Osteocyte (in vitro differentiated cells): ENCODE measurements at places on chromosomes 6 and 20. TPM values are rescaled to one million over a fixed set of nuclear protein-coding genes. Genes with fewer than 3 reads are reported as not detected.

GRCh38 chr20:63743210-63743970 is 3.8 kb downstream of the SLC2A4RG start:
- H3K36me3 ChIP-seq = peaks cover 7% of the 10 kb centered on the region
- no peaks in the 10 kb centered on the region for H3K4me1 ChIP-seq
- H3K27me3 ChIP-seq = no peaks in the 10 kb centered on the region
- no peak overlapping the region for H3K27ac ChIP-seq

DNA sequence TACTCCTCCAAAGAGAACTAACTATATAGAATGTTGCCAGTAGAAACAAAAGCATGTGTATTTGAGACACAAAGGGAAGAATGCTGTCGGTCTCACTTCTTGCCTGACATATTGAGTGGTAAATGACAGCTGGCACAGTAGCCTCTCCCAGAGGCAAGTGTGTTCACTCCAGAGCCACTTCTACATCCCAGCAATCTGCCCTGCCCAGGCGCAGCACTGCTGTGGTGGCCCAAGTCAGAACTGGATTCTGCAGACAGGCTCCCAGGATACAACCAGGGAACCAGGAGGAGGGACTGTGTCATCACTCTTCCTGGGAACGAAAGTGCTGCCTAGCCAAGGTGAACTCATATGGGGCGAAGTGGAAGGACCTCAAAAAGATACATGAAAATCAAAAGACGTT is 103.2 kb upstream of the ARMC2 start:
- H3K27ac ChIP-seq = no peak overlapping the region
- DNase-seq = no peak
- no peaks in the 10 kb centered on the region for H3K36me3 ChIP-seq
- no peak overlapping the region for H3K4me3 ChIP-seq

DNA sequence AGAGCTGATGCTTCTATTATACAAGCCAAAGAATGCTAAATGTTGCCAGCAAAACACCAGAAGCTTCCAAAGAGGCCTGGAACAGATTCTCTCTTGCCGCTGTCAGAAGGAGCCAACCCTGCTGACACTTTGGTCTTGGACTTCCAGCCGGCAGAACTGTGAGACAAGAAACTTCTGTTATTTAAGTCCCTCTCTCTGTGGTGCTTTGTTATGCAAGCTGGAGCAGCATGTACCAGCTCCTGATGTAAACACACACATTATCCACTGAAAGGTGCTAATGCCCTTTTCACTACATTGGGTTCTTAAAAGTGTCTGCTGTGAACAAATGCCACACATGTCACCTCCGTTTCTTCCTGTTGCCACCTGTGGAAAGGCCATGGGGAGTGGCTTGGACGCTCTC is 25.9 kb upstream of the PRELID3B start:
- H3K4me3 ChIP-seq = no peak overlapping the region
- H3K27ac ChIP-seq = no peak overlapping the region
- peaks cover 4% of the 10 kb centered on the region for H3K4me1 ChIP-seq
- H3K36me3 ChIP-seq = no peaks in the 10 kb centered on the region
- H3K27me3 ChIP-seq = peaks cover 47% of the 10 kb centered on the region

DNA sequence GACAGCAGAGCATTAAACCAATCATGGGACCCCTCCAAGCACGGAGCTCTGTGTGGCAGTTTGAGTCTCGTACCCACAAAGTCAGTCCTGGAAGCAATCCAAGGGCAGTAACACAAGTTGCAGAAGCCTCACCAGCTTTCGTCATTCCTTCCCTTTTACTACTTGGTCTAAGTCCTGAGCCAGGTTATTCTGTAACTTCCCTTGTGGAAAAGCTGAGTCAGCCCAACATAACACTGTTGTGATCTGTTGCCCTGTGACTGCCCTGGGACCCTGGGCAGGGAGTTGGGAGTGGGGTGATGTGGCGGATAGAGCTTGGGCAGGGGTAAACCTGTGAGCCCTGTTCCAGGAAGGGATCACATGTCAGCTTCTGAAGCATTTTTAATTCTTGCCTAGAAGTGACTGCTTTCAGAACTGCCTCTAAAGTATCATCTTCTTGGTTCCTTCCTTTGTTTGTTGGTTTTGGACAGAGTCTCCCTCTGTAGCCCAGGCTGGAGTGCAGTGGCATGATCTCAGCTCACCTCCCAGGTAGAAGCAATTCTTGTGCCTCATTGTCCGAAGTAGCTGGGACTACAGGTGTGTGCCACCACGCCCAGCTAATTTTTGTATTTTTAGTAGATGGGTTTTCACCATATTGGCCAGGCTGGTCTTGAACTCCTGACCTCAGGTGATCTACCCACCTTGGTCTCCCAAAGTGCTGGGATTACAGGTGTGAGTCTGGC is 183.7 kb upstream of the JAG1 start:
- H3K36me3 ChIP-seq = no peaks in the 10 kb centered on the region
- no peak overlapping the region for H3K4me3 ChIP-seq

- no peak overlapping the region for H3K4me3 ChIP-seq
- H3K4me1 ChIP-seq = no peaks in the 10 kb centered on the region
- H3K27ac ChIP-seq = no peak overlapping the region
- H3K27me3 ChIP-seq = peaks cover 3% of the 10 kb centered on the region
- no peak for DNase-seq
Measured at GRCh38 chr6:46410334-46410953, 80.8 kb downstream of the RCAN2 start.

GRCh38 chr20:23234311-23235078 is 116.1 kb upstream of the NXT1 start:
- peak; percentile 48 for DNase-seq
- peaks cover 28% of the 10 kb centered on the region for H3K27me3 ChIP-seq
- no peak overlapping the region for H3K4me3 ChIP-seq
- H3K27ac ChIP-seq = no peak overlapping the region
- H3K4me1 ChIP-seq = peaks cover 5% of the 10 kb centered on the region

DNA sequence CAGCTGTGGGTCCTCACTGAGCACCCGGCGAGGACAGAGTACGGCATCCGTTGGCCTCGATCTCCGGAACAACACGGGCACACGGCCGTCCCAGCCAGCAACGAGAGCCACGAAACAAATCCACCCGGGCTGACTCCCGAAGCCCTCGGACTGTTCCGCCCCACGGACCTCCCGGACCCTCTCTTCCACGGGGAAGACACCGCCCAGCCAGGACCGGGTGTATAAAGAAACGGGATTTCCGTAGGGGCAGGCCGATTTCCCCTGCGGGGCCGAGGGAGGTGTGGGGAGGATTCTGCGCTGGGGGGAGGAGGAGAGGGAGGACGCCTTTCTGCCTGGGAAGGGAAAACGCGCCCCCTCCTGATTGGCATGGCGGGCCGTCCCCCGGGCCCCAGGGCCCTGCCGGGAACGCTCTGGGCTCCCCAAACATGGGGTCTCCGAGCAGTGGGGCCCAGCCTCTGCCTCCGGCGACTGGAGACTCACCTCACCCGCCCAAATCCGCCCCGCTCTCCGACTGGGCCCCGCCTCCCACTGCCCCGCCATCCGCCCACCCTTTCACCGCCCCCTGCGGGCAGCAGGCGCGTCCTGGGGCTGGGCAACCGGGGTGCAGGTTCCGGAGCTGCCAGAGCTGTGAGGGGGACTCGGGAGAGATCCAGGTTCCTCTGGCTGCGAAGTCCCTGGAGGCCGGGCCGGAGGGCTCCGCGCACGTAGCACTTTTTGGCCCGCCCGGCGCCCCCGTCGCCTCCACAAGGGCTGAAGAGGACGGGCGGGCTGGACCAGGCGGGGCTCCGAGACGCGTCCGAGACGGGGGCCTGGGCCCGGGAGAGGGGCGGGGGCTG is 679 bp upstream of the PPDPF start:
- H3K27me3 ChIP-seq = no peaks in the 10 kb centered on the region
- peak overlapping the region; percentile 50 for H3K27ac ChIP-seq
- peaks cover 15% of the 10 kb centered on the region for H3K4me1 ChIP-seq
- no peak for DNase-seq

DNA sequence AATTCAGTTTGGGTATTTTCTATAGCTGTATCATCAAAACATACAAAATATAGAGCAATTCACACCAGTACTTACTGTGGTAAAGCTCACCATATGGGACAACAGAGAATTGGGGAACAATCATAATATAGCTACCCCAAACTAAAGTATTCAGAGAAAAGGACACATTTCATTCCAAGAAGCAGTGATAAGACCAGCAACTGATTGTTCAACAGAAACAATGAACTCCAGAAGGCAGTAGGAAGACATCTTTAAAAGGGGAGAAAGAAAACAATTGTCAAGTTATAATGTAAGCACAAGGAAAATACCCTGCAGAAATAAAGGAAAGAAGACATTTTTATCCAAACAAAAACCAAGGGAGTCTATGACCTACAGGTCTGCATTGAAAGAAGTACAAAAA is 210.9 kb downstream of the ZFAND3 start:
- no peak for DNase-seq
- no peaks in the 10 kb centered on the region for H3K27me3 ChIP-seq
- H3K4me3 ChIP-seq = no peak overlapping the region
- H3K4me1 ChIP-seq = peaks cover 52% of the 10 kb centered on the region

GRCh38 chr20:24442909-24443308 is 26.5 kb upstream of the SYNDIG1 start:
- H3K4me1 ChIP-seq = no peaks in the 10 kb centered on the region
- no peaks in the 10 kb centered on the region for H3K36me3 ChIP-seq
- H3K27ac ChIP-seq = no peak overlapping the region
- H3K27me3 ChIP-seq = peaks cover 8% of the 10 kb centered on the region
- DNase-seq = peak; percentile 78

- H3K36me3 ChIP-seq = peaks cover 3% of the 10 kb centered on the region
- no peak overlapping the region for H3K27ac ChIP-seq
- H3K4me3 ChIP-seq = no peak overlapping the region
- H3K27me3 ChIP-seq = no peaks in the 10 kb centered on the region
- DNase-seq = no peak
Measured at GRCh38 chr6:73710470-73710869, 14.5 kb downstream of the CD109 start.

DNA sequence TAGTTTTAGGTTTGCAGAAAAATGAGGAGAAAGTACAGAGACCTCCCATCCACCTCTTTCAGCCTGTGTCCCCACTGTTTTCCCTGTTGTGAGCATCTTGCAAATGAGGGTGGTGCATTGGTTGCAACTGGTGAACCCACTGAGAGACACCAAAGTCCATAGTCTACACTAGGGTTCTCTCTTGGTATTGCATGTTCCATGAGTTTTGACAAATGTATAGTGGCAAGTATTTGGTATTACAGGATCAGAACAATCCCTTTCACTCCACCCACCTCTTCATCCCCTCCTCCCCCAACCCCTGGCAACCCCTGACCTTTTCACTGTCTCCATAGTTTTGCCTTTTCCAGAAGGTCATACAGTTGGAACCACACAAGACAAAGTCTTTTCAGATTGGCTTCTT is 20.1 kb downstream of the ZNF831 start:
- H3K27me3 ChIP-seq = no peaks in the 10 kb centered on the region
- DNase-seq = no peak
- no peaks in the 10 kb centered on the region for H3K4me1 ChIP-seq
- H3K27ac ChIP-seq = no peak overlapping the region

DNA sequence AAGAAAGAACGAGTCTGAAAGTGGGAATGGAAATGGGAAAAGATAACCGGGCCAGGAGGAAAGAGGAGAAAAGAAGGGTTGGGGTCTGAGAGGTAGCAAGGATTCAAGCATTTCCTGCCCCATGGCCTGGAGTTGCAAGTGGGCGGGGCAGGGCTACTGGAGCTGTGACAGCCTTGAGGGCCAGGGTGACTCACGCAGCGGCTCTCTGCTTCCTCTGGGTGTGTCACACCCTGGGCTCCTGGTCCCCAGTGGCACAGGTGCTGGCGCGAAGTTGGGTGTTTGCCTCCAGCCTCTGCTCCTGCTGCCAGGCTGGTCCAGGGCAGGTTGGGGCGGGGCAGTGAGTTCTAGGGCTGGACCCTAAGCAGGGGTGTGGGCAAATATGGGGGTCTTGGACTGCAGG is 3.3 kb upstream of the ULBP3 start:
- no peak overlapping the region for H3K27ac ChIP-seq
- H3K4me1 ChIP-seq = peaks cover 7% of the 10 kb centered on the region
- no peak for DNase-seq
- H3K36me3 ChIP-seq = no peaks in the 10 kb centered on the region

GRCh38 chr6:119348748-119349360 is 707 bp downstream of the MAN1A1 start:
- no peak overlapping the region for H3K27ac ChIP-seq
- no peaks in the 10 kb centered on the region for H3K36me3 ChIP-seq
- H3K4me1 ChIP-seq = peaks cover 9% of the 10 kb centered on the region
- H3K27me3 ChIP-seq = peaks cover 55% of the 10 kb centered on the region

- no peak for DNase-seq
- no peaks in the 10 kb centered on the region for H3K27me3 ChIP-seq
- peak overlapping the region; percentile 43 for H3K4me3 ChIP-seq
- peaks cover 38% of the 10 kb centered on the region for H3K4me1 ChIP-seq
- H3K27ac ChIP-seq = peak overlapping the region; percentile 81
Measured at GRCh38 chr6:160141001-160141726, 19.5 kb downstream of the SLC22A1 start.

DNA sequence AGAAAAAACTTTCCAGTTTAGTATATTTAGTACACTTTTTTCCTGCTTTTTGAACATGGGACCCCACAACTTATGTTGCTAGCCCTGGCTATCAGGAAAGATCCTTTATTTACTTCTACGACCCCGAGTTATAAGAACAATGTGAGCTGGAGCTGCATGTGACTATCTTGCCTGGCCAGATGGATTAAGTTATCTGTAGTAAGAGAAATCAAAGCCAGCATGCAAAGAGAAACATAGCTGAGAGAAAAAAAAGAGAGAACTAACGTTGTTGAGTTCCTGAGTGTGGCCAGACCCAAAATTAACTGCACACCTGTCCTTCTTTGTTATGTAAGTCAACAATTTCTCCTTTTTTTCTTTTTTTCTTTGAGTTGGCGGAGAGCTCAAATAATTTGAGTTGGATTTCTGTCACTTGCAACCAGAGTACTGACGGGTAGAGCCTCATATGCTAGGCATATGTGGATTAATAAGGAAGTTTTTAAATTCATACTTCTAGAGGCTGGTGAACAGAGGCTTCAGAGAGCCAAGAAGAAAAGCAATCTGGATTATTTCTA is 219.5 kb downstream of the HACE1 start:
- no peak overlapping the region for H3K4me3 ChIP-seq
- no peaks in the 10 kb centered on the region for H3K27me3 ChIP-seq
- no peaks in the 10 kb centered on the region for H3K36me3 ChIP-seq
- peak overlapping the region; percentile 78 for H3K27ac ChIP-seq

GRCh38 chr20:44594730-44595129 is 12.4 kb downstream of the PKIG start:
- no peak overlapping the region for H3K27ac ChIP-seq
- H3K4me3 ChIP-seq = no peak overlapping the region
- H3K36me3 ChIP-seq = peaks cover 11% of the 10 kb centered on the region
- no peak for DNase-seq
- peaks cover 42% of the 10 kb centered on the region for H3K4me1 ChIP-seq

GRCh38 chr6:107624050-107624449 is 134.1 kb downstream of the SOBP start:
- H3K27ac ChIP-seq = no peak overlapping the region
- no peaks in the 10 kb centered on the region for H3K27me3 ChIP-seq
- H3K4me3 ChIP-seq = no peak overlapping the region
- H3K36me3 ChIP-seq = no peaks in the 10 kb centered on the region
- peaks cover 7% of the 10 kb centered on the region for H3K4me1 ChIP-seq
- no peak for DNase-seq

The MLN gene
- not detected in 2 replicates for total RNA-seq

The SMIM13 gene
- 19.6 and 20.5 TPM in 2 replicates for total RNA-seq

The GRM4 gene
- total RNA-seq = 0.18 and 0.40 TPM in 2 replicates

The EYS gene
- not detected in 2 replicates for total RNA-seq

The TRIM15 gene
- not detected in 2 replicates for total RNA-seq

The PI16 gene
- total RNA-seq = not detected in 2 replicates

The ERVFRD-1 gene
- total RNA-seq = not detected in 2 replicates

The IMPG1 gene
- not detected in 2 replicates for total RNA-seq

The NKX2-2 gene
- not detected in 2 replicates for total RNA-seq
